ENCODE measurements at places on chromosomes 16 and 17.

GRCh38 chr16:28149011-28149888 is 62.5 kb downstream of the XPO6 start:
- no peak for DNase-seq

DNA sequence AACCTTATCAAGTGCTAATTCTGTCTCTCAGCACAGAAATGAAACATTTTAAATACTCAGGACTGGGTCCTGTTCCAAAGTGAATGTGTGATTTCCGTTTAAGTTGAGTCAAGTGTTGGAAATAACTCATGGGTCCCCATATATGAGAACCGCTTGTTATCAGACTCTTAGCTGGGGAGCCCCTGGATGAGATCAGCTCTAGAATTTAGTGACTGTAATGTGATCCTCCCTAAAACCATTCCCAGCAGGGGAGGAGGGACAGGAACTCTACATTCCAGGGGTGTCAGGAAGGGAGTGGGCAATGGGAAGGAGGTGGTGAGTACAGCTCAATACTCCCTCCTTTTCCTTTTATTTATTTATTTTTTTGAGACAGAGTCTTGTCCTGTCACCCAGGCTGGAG is 37.5 kb downstream of the OTOA start:
- DNase-seq, result no peak

DNA sequence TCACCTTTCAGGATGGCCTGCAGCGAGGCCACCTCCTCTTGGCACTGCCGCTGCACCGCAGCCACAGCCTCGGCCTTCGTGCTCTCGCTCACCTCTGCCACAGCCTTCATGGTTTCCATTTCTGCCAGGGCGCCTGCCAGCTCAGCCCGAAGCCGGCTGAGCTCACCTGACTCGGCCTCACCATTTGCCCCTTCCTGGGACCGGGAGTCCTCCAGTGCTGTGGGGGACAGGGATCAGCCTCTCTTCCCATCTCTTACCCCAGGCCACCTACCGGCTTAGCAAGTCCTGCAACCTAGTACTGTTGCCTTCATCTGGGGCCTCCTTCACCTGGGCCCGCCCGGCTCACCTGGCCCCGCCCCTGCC is 658 bp downstream of the RABEP2 start:
- no peak for DNase-seq

DNA sequence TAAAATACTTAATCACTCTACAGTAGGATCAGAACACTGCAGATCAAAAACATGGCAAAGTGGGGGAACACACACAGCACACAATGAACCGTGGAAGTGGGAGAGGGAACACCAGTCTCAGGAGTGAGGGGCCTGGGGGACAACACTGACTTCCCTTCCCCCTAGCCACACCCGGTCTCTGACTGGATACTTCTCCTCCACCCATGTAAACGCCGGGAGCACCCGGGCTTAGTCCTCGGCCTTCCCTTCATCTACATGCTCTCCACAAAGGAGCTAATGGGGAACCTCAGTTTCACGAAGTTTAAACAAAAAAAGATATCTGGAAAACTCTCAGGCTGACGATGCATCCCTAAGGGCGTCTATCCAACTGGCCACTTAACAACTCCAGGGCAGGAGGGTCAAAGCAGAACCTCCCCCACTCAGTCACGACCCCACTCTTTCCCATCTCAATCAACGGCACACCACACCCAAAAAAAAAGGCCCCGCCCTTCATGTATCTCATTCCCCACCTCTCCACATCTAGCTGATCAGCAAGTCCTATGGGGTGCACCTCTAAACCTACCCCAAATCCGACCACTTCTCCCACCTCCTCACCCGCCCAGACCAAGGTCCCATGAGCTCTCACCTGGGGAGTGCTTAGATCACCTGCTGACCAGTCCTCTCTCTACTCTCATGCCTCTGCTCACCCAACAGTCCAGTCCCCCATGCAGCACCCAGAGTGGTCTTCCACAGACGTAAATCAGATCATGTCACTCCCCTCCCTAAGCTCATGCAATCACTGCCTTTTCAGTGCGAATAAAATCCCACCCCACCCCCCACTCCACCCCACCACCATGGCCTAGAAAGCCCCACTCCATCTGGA is 7.4 kb downstream of the ZDHHC7 start:
- no peak for DNase-seq

- DNase-seq, result no peak
Measured at GRCh38 chr16:8894736-8895334, 12.7 kb downstream of the LITAFD start.

- DNase-seq, result no peak
Measured at GRCh38 chr17:6046431-6046830, 23.7 kb upstream of the WSCD1 start.

- DNase-seq, result no peak
Measured at GRCh38 chr16:12203780-12204351, 227.3 kb downstream of the SNX29 start.

DNA sequence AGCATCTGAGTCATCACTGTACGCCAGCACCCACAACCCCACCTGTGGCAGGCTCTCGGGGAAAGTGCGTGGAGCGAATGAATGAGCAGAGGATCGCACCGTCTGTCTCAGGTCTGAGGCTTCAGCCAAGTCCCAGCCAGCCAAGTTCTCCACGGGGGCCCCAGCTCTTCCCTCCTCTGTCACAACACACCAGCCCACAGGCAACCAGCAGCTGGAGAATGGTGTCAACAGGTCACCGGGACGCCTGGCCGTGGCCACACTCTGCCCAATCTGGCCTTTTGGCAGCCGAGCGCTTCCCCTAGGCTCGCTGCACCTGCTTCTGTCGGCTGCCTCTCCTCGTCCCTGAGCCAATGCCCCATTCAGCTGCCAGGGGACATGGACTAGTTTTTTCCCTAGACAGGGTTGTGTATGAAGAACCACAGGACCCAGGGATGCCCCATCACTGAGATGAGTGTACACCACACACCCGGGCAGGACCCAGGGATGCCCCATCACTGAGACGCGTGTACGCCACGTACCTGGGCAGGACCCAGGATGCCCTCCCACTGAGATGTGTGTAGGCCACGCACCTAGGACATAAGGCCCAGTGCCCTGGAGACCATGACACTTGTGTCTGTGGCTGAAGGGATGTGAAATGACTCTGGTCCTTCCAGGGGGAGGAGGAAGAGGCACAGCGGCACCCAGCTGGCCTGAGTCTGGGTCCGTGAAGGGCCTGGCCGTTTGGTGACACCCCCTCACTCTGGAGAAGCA is 52.8 kb downstream of the ABR start:
- peak; percentile 35 for DNase-seq

GRCh38 chr16:12543700-12544476 is 259.8 kb downstream of the CPPED1 start:
- no peak for DNase-seq

DNA sequence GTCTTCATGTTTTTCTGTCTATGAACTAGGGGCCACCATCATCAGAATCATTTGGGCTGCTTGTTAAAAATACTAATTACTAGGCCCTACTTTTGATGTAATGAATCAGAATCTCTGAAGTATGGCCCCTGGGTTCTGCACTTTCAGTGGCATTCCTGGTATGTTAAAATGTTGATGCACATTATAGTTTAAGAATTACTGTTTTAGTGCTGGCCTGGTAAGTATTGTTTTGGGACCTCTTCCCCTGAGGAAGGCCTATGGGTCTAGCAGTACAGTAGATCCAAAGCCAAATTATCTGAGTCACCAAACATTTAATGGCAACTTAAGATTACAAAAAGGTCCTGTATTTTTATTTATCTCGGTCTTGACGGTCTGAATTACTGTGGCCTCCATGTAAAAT is 58.8 kb downstream of the AP2B1 start:
- no peak for DNase-seq

GRCh38 chr16:1723450-1724147 is 17.6 kb downstream of the MAPK8IP3 start:
- DNase-seq, result no peak

DNA sequence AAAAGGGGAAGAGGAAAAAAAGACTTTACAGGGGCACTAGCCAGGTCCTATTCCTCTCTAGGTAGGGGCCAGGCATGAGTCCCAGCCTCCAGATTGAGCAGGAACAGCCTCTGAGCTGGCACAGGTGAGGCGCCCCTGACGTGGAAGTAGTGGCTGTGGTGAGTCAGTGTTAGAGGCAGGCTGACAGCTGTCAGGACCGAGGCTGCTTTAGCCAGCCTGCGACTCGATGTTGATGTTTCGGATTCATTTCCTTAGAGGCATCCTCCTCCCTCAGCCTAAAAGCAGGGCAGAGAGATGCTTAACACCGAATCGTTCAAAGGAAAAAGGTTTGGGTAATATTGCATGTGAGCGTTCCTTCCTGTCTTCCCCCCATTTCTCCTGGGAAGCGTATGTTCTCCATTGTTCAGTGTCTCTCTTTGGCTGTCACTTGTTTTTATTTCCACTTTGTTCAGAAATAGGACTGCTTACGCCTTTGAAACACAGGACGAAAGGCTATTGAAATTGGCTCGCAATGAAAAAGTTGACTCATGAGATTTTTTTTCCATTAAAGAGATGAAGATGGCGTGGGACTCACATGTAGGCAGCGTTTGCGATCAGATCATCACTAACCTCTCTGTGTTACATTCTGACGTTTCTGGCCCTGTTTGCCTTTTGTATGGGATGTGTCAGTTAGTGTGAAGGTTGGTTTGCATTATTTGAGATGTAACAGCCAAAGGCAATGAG is 1.3 kb downstream of the KIAA0513 start:
- DNase-seq, result peak; percentile 29

Measured in NCI-H1694 treated with DMSO at 0.1 percent for 48 hours (cell line).